ENCODE measurements at places on chromosomes 2 and 18.

DNA sequence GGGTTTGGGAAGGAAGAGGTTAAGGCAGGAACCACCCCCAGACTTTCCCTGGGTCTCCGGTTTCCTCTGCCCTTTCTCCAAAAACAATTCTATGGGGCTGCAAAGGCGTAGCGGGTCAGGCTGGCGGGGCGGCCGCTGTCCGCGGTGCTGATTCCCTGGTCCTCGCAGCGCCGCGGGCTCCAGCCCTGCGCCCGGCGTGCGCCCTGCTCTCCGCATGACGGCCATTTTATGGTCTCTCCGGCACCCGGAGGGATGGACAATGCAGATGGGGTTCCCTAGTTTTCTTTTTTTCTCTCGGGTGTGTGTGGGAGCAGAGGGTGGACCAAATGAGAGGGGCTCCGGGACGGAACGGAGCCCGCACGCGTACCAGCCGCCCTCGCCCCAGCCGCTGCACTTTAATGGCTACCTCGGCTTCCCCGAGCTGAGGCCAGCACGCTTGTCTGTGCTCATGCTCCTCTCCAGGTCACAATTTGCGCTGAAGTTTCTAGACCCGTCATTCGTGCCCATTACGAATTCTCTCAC lies 1.6 kb downstream of the ST8SIA3 start:
- DNase-seq = no peak

- no peak for DNase-seq
These were observed 63.2 kb downstream of the ZEB2 start for GRCh38 chr2:144456680-144457079.

DNA sequence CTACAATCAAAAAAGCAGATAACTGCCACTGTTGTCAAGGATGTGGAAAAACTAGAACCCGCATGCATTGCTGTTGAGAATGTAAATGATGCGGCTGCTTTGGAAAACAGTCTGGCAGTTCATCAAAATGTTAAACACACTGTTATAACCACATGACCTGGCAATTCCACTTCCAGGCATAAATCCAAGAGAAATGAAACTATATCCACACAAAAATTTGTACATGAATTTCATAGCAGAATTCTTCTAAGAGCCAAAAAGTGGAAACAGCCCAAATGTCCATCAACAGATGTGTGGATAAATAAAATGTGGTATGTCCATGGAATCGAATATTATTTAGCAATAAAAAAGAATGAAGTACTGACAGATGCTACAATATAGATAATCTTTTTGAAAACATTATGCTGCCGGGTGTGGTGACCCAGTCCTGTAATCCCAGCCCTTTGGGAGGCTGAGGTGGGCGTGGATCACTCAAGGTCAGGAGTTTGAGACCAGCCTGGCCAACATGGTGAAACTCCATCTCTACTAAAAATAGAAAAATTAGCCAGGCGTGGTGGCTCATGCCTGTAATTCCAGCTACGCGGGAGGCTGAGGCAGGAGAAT lies 32.0 kb downstream of the ERCC3 start:
- DNase-seq = no peak

- no peak for DNase-seq
These were observed 123.4 kb downstream of the GULP1 start for GRCh38 chr2:188414869-188415753.

- DNase-seq = peak; percentile 48
These were observed 367 bp upstream of the ZNF236 start for GRCh38 chr18:76821875-76822505.
